Vagina (tissue), 2 donors: ENCODE measurements at places on chromosomes 4 and X.

DNA sequence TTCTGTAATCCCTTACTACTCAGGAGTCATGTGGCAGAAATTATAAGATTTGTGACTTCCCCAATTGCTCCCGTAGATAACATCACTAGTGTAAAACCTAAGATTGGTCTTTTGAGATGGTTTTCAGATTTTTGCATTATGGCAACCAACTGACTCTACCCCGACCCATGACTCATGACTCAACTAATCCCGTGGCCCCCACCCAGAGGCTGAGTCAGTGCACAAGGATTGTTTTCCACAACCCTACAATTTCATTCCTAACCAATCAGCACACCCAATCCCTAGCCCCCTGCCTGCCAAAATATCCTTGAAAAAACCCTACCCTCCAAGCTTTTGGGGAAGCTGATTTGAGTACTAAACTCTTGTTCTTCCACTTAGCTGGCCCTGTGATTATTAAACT is 109.4 kb upstream of the FAM9C start:
- DNase-seq: no peak

- no peak for DNase-seq
Observed at GRCh38 chr4:13766761-13767540, 139.4 kb upstream of the BOD1L1 start.

DNA sequence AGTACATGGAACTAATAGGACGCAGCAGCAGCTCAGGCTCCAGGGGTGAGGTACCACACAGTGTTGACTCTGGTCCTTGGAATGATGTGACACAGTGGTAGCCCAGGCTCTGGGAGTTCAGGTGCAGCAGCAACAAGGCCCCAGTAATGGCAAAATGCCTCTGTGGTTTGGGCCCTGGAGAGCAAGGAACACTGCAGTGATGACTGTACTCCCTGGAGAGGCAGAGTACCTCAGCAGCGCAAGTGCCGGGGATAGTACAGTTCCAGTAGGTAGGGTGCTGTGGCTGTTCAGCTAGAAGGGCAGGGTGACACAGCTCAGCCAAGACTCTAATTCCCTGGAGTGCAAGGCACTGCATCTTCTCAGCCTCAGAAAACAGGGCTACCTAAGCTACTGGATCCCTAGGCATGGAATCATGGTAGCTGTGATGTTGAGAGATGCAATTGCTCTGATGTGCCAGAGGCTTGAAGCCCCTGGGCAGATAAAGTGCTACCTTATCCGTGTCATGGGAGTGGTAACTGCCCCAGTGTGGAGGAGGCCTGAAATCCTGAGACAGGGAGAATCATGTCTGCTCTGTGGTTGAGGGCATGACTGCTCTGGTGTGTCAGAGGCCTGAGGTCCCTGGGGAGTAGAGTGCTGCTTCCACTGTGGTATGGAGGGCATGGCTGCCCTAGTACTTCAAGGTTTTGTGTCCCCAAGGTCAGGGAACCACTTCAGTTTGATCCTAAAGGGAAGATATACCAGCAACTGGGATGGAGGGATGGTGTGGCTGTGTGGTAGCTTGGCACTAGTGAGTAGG is 55.2 kb downstream of the AREG start:
- no peak for DNase-seq

DNA sequence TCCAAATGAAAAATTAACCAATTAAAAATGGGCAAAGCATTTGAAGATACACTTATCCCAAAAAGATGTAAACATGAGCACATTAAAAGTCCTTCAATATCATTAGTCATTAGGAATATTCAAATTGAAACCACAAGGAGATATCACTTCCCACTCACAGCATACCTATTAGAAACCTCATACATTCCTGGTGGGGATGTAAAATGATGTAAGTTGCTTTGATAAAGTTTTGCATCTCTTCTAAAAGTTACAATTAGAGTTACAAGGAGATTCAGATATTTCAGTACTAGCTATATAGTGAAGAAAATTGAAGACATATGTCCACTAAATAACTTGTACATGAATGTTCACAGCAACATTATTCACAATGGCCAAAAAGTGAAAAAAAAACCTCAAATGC is 1109.3 kb upstream of the LCORL start:
- no peak for DNase-seq

GRCh38 chrX:10044021-10044420 is 76.9 kb downstream of the CLDN34 start:
- no peak for DNase-seq
